ENCODE measurements at places on chromosomes 1 and 21.
A peak's percentile ranks its signal among the peaks of the same experiment; 100 is the strongest.

DNA sequence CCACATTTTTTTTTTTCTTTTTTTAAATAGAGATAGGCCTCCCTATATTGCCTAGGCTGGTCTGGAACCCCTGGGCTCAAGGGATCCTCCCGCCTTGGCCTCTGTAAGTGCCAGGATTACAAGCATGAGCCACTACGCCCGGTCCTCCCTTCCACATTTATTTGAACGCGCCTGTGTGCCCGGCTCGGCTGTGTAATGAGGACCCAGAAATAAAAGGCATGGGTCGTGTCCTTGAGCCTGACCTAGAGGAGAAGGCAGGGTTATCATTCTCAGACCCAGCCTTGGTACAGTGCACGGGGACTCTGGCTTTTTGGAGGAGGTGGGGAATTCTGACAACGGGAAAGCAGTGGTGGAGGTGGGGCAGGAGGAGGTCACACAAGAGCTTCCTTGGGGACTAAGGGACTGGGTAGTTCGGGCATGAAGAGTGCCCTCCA lies 841 bp downstream of the CENPF start:
- DNase-seq, result peak; percentile 41

DNA sequence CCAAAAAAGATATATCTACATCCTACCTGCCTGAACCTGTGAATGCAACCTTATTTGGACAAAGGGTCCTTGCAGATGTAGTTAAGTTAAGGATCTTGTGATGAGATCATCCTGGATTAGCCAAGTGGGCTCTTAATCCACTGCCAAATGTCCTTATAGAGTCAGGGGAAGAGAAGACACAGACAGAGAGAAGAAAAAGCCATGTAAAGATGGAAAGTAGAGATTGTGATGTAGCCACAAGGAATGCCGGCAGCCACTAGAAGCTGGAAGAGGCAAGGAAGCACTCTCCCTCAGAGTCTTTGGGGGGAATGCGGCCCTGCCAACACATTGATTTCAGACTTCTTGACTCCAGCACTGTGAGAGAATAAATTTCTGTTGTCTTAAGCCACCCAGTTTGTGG lies 16.2 kb downstream of the HSD11B1 start:
- DNase-seq, result no peak

DNA sequence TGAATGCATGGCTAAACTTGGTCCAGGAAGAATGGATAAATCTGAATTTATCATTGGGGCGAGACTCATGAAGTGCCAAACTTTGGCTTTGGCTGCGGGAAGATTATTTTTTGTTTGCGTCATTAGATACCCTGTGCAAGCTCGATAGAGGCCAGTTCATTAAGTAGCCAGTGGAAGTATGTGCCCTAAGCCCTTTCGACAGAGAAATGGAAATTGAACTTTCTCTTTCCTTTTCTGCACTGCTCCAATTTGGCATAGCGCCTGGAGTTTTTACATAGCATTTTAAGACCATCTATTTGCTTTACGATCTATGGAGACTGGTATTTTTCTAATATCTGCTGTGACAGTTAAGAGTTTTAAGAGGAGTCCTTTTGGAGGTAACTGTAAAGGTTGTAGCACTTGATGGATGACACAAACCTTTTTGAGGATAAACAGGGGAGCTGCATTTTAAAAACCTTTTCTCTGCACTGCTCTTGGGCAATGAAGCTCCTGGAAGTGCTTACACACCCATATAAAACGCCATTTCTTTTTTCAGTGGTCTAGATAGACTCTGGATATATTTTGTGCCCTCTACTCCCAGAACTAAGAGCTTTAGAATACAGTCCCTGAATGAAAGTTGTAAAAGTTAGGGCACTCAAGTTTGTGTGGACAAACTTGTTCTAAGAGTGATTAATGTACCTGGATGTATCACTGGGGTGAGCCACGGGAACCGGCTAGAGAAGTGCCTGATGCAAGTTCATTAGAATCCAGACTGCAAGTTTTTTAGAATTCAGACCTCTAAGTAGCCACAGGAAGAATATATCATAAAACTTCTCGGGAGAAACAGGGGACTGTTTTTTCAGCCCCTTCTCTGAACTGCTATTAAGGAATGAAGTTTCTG lies 41.3 kb upstream of the CFHR3 start:
- no peak for DNase-seq

DNA sequence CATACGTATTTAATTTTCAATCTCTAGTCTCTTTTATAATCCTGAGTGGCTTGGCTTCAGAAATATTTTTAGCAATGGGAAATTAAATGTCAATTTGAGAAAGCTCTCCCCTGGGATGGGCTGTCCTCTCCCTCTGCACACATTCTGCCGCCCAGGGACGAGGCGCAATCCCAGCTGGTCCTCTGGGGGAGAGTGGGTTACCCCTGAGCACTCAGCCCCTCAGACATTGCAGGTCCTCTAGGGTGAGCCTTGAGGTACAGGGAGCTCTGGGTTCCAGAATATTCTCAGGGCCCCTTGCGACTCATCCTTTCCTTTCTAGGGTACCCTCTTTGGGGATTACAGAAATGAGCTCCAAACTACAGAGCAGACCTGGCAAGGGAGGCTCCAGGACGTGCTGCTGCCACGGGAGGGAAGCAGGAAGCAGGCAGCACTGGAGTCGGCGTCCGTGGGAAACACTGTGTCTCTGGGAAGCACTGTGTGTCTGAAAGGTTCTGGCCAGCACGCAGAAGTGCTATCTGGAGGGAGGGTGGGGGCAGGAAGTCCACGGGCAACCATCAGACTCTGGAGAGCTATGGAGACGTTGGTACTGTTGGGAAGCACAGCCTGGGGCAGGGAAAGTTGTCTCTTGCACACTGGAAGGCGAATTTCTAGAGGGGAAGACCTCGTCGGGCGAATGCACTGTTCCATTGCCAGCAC lies 343.3 kb upstream of the VAMP3 start:
- no peak for DNase-seq

- no peak for DNase-seq
These were observed 20.2 kb downstream of the DESI2 start for GRCh38 chr1:244672946-244673682.

GRCh38 chr1:45512641-45513054 lies 9.0 kb downstream of the PRDX1 start:
- DNase-seq, result peak; percentile 82

DNA sequence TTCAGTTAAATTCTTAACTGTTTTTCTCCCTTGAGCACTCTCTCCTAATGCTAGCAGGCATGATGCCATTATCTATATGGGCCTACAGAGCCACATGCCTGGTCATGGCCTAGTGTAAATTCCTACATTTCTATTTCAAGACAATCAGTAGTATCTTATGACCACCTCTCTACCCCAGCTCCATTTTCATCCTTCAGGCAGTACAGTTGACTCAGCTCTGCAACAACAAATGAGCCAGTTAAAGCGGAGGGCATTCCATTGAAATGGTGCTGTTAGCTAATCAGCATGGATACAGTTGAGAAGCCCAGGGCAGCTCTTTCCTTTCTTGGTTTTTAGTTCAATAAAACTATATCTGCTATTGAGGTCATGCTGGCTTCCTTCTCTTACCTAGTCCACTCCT lies 150.0 kb downstream of the PPP1R12B start:
- DNase-seq, result peak; percentile 16

- no peak for DNase-seq
These were observed 172.8 kb upstream of the CACNA1E start for GRCh38 chr1:181310560-181310959.

GRCh38 chr1:113253187-113253586 lies 137.1 kb upstream of the MAGI3 start:
- DNase-seq, result no peak

- DNase-seq, result no peak
These were observed 12.6 kb upstream of the RGL1 start for GRCh38 chr1:183792300-183792699.

GRCh38 chr1:30539884-30540283 lies 183.5 kb downstream of the MATN1 start:
- DNase-seq, result no peak

GRCh38 chr1:202279806-202280205 lies 61.9 kb downstream of the UBE2T start:
- peak; percentile 49 for DNase-seq

GRCh38 chr1:214670098-214670497 lies 67.1 kb downstream of the CENPF start:
- DNase-seq, result peak; percentile 11

DNA sequence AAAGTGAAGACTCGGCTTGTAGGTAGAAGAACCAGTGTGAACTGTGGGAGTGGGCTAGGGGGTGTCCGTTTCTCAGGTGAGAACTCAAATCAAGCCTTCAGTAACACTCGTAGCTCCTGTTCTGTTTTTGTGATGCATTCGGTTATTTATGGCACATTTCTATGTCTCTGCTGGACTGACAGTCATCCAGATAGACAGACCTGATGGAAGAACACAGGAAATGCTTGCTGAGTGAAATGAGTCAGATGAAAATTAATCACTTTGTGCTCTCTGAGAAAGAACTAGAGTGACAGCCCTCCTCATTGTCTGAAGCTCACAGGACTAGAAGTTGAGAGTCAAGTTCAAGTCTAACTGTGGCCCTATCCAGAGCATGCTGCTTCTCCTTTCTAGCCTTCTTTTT lies 360.1 kb upstream of the PLXNA2 start:
- peak; percentile 16 for DNase-seq

DNA sequence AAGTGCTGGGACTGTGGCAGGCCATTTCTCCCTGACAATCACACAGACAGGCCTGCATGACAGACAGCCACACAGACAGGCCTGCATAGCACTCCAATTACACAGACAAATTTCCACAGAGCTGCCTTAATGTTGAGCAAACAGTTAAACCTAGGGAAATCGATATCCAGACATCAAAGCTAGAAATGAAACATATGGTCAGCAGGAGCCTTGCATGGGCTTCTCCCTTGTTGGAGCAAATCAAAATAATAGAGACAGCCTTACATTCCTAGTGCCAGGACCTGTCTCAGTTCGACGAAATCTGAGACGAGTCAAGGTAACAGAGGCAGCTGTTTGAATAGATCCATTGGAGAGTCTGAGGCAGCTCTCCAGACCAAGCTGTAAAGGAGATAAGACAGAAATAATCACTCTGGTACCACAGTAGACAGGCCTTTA lies 42.4 kb downstream of the OLFML3 start:
- no peak for DNase-seq

- no peak for DNase-seq
These were observed 286.5 kb downstream of the CACNA1E start for GRCh38 chr1:181769846-181770245.

GRCh38 chr1:54245501-54245900 lies 45.5 kb downstream of the MRPL37 start:
- no peak for DNase-seq

DNA sequence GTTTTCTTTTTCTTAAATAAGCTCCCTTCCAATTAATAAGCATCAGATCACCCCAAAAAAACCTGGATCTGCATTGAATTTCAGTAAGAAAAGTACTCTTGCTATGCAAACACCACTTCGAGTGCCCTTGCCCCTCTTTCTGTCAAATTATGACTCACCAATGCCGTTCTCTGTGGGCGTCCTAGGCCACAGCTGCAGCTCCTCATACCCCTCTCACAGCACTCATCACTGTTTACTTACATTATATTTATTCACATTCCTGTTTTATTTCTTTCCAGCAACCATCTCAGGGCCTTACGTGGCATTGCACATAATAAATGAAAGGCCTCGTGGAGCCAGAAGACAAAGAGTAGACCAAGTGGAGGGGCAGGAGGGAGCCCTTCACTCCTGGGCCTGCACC lies 99.1 kb upstream of the CTTNBP2NL start:
- no peak for DNase-seq

DNA sequence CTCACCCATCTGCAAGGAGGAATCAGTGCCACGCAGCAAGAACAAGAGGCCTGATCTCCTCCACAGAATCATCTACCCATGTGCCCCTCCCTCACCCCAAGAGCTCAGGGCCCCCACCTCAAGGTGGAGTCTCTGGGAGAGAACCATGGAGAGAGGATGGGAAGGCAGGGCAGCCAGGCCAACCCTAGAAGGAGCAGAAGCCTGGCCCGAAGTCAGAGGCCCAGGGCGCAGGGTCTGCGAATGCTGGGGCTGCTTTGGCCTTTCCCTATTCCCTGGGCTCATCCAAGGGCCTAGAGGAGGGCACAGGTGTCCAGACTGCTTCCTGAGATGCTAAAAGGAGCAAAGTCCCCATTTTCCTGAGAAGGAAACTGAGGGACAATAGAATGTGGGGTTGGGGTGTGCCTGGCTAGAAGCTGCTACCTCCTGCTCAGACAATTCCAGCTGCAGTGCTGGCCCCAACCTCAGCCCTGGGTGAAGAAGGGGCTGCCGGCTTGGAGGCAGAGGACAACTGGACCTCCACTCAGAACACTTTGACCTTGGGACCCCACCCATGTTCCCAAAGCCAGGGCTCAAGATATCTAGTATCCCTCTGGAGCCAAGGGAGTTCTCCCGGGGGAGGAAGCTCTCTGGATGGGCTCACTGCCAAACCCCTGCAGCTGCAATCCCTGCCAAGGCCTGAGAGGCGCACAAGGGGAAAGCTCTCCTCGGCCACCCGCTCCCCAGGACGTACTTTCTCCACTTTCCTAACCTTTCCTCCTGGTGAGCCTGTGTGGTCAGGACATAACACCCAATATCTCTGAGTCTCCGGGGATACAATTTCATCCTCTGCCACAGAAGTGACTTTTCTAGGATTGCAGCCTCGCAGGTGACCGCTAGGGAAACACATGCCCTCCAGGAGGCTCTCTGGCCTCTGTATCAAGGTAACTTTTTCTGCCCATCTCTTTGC lies 16.6 kb upstream of the LEMD1 start:
- DNase-seq, result peak; percentile 78

DNA sequence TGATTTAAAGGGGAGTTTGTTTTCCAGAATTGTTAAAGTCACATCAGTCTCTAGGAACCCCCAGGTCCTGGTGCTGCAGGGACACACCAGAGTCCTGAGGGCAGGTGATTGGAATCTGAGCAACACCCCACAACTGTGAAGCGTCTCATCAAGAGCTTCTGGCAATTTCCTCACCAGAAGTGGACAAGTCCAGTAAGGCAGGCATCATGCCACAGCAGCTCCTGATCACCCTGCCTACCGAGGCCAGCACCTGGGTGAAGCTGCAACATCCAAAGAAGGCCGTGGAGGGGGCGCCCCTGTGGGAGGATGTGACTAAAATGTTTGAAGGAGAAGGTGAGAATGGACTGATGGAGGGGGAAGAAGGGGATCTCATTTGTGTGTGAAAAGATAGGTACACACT lies 2.1 kb downstream of the ZFP69 start:
- no peak for DNase-seq

DNA sequence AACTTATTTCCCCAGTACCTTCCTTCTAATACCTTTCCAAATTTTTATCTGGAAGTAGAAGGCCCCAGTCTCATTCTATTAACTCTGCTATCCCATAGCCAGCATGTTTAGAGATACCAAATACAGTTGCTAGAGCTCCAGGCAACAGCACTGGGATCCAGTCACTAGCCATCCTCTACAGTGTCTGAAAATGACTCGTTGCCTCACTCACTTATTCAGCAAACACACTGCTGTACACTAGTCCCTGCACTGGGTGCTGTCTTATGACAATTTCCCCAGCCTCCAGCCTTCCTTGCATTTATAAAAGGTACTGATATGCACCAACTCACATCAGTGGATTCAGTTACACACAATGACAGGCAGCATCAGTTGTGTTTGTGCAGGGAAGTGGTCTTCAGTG lies 179.0 kb downstream of the DSCAM start:
- no peak for DNase-seq

GRCh38 chr21:41374867-41375533 lies 13.2 kb downstream of the MX2 start:
- no peak for DNase-seq
